ENCODE measurements at places on chromosomes 3 and 15.

DNA sequence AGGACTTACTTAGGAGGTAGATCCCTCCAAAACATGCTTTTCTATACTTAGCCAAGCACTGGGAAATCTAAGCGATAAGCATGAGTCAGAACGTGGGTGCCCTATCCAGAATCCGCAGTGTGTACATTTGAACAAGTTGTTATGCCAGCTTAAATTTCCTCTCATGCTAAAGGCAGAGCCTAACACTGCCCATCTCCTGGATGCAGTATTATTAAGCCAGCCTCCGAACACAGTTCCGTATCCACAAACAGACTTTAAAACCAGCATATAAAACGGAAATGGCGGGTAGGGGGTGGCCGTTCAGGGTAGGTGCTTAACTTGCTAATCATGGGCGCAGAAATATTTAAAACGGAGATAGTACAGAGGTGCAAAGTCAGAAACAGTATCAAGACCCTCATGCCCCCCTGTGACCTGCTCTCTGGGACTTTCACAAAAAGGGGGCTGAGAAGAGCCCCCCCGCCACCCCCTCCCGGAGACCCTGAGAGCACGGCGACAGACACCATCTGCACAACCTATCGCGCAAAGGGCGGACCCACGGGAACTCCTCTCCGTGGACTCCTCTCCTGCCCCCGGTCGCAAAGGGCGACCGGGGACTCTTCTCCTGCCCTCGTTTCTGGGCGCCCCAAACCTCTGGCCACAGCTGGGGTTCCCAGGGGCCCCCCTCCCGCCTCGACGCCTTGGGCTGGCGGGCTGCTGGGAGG is 889 bp upstream of the LRRIQ4 start:
- no peak for DNase-seq

GRCh38 chr15:46277451-46277850 is 642.6 kb downstream of the SQOR start:
- DNase-seq = no peak

GRCh38 chr15:41554915-41555314 is 4.1 kb upstream of the TYRO3 start:
- no peak for DNase-seq

DNA sequence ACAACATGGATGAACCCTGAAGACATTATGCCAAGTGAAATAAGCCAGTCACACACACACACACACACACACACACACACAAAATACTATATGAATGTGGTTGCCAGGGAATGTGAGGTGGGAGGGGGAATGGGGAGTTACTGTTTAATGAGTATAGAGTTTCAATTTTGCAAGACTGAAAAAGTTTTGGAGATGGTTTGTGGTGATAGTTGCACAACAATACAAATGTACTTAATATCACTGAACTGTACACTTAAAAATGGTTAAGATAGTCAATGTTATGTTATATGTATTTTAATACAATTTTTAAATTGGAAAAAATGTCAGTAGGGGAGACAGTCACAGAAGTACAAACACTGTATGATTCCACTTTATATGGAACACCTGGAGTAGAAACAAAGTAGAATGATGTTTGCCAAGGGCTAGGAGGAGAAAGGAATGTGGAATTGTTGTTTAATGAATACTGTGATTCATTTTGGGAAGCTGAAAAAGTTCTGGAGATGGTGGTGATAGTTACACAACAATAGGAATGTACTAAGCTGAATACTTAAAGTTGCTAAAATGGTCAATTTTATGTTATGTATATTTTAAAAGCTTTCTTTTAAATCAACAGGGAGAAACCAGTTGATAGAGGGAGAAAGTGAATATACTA is 76.6 kb downstream of the RPL39L start:
- no peak for DNase-seq

- no peak for DNase-seq
Measured at GRCh38 chr15:52255008-52255407, 40.6 kb downstream of the MYO5C start.

GRCh38 chr3:37582086-37582485 is 279.6 kb upstream of the CTDSPL start:
- no peak for DNase-seq

GRCh38 chr15:41811432-41812195 is 16.3 kb upstream of the JMJD7 start:
- DNase-seq = peak; percentile 50
